ENCODE measurements at places on chromosomes 11 and 22.

- no peak for DNase-seq
These were observed 29.9 kb upstream of the AQP11 start for GRCh38 chr11:77559686-77560401.

- DNase-seq, result no peak
These were observed 9.9 kb downstream of the SUN2 start for GRCh38 chr22:38745676-38746460.

DNA sequence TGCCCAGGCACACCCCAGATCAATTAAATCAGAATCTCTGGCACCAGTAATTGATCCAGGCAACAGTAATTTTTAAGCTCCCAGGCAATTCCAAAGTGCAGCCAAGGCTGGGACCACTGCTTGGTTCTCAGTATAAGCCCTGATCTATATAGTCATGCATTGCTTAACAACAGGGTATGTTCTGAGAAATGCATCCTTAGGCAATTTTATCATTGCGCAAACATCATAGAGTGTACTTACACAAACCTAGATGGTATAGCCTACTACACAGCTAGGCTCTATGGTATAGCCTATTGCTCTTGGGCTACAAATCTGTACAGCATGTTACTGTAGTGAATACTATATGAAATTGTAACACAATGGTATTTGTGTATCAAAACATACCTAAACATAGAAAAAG is 651 bp upstream of the C11orf42 start:
- DNase-seq, result no peak

GRCh38 chr11:926341-926916 is 759 bp downstream of the AP2A2 start:
- no peak for DNase-seq

GRCh38 chr11:65595543-65596281 is at the start of gene KCNK7:
KCNK7 (minus strand) TSS chr11:65595800; CDS start chr11:65595772, 28 bp downstream.
- no peak for DNase-seq

GRCh38 chr11:37105427-37105826 is 507.4 kb upstream of the RAG2 start:
- no peak for DNase-seq

All from CD4-positive, alpha-beta T cell treated with Interleukin-12 subunit alpha and Interleukin-12 subunit beta, for 1 hour (primary cell).